Karpas-422 (cell line): ENCODE measurements at places on chromosomes 7 and 10. TPM values are rescaled to one million over a fixed set of nuclear protein-coding genes. Genes with fewer than 3 reads are reported as not detected.

Gene LRRC18
- 3.4 TPM in 1 of 2 replicates, not detected in the other for total RNA-seq

Gene PON3
- not detected in 2 replicates for total RNA-seq

Gene WDFY4
- total RNA-seq, result 144 and 181 TPM in 2 replicates

Gene MOGAT3
- not detected in 2 replicates for total RNA-seq

DNA sequence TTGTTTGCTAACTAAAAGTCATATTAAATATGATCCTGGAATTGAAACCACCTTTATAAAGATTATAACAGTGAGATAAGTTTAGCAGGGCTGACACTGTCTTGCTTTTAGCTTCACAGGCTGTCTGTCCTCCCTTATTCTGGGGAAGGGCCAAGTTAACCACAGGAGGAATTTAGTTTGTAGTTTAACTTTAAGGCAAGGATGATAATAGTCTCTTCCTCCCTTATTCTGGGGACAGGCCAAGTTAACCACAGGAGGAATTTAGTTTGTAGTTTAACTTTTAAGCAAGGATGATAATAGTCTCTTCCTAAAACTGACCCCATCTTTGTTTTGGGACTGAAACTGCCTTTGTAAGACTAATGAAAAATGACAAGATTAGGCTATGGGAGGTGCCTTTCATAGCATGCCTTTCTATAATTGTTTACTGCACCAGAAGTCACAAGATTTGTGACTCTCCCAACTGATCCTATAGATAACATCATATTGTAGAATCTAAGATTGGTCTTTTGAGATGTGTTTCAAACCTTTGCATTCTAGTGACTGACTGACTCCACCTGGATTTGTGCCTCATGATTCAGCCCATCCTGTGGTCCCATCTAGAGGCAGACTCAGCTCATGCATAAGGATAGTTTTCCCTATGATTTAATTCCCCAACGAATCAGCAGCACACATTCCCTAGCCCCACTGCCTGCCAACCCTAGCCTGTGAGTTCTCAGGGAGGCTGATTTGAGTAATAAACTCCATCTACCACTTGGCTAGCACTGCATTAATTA, 212.0 kb downstream of the MAGI2 start:
- DNase-seq, result no peak
- H3K27ac ChIP-seq, result no peak overlapping the region
- no peak overlapping the region for H3K4me3 ChIP-seq

DNA sequence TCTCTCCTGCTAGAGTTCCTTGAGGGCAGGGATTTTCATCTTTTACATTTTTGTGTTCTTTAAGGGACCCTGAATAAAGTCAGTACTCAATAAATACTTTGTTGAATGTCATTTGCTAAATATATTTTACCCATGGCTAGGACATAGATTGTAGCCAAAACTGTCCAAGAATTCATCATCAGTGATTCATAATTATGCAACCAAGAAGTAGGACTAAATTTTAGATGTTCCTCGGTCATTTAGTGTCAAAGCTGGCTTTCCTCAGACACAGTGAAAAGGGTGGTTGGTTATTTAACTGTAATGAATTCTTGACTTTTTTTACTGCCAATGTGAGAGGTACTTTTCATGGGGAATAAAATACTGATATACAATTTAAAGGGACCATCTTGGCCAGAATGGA, 3.3 kb downstream of the NUDT13 start:
- no peak overlapping the region for H3K27ac ChIP-seq
- H3K4me1 ChIP-seq, result peaks cover 16% of the 10 kb centered on the region
- no peaks in the 10 kb centered on the region for H3K27me3 ChIP-seq
- H3K4me3 ChIP-seq, result no peak overlapping the region
- DNase-seq, result no peak
- 0 out of 2 replicates have a peak, but pooled peaks cover 5% of the 10 kb centered on the region for H3K36me3 ChIP-seq

DNA sequence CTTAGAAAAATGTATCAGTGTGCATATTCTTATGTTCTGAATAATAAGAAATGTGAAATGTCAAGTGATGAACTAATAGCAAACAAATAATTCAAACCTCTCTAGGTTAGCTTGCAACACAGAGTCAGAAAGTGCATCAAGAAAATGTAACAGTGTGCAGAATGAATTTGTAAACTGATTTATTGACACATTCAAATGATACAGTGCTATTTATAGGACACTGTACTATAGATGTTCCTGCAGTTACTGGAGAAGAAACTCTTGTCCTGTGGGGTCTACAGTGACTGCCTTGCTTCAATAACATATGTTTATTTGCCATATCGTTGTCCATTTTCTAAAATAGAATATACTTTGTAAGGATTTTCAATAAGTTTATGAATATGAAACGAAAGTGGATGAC, 639.0 kb downstream of the CNTNAP2 start:
- DNase-seq, result no peak
- H3K27me3 ChIP-seq, result no peaks in the 10 kb centered on the region
- H3K4me1 ChIP-seq, result no peaks in the 10 kb centered on the region
- H3K27ac ChIP-seq, result no peak overlapping the region
- H3K36me3 ChIP-seq, result no peaks in the 10 kb centered on the region

GRCh38 chr10:132197271-132198067, 10.7 kb downstream of the DPYSL4 start:
- H3K27ac ChIP-seq, result no peak overlapping the region
- H3K4me3 ChIP-seq, result no peak overlapping the region
- DNase-seq, result no peak

GRCh38 chr7:3180604-3181003, 120.4 kb upstream of the SDK1 start:
- no peaks in the 10 kb centered on the region for H3K4me1 ChIP-seq
- H3K27me3 ChIP-seq, result no peaks in the 10 kb centered on the region
- no peak overlapping the region for H3K4me3 ChIP-seq
- no peak overlapping the region for H3K27ac ChIP-seq

DNA sequence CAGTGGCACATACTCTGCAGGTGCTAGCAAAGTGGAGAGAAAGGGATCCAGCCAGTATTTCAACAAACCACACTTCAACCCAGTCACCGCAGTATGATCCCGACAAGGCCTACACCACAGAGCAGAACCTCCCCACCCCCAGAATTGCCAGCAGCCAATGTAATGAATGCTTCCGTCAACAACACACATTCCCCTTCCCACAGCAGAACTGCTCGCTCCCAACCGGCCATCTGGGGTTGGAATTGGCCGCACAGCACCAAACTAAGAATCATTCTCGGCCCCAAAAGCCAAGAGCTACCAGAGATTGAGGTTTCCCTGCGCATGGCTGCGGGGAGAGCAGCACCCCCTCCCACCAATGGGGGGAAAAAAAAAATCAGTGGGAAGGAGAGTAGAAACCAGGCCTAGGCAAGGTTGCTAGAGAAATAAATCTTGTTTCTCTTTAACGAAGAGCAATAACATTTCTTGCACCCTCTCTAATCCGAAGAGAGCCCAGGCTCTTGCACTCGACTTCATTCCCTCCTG, 1.1 kb downstream of the WASL start:
- H3K4me3 ChIP-seq, result peak overlapping the region; percentile 82
- H3K27me3 ChIP-seq, result no peaks in the 10 kb centered on the region
- DNase-seq, result peak; percentile 50
- H3K27ac ChIP-seq, result peak overlapping the region; percentile 66; the same call in 1 of the 2 replicates
- peaks cover 37% of the 10 kb centered on the region for H3K4me1 ChIP-seq

- H3K36me3 ChIP-seq, result no peaks in the 10 kb centered on the region
- no peaks in the 10 kb centered on the region for H3K27me3 ChIP-seq
- DNase-seq, result no peak
- no peak overlapping the region for H3K4me3 ChIP-seq
- H3K27ac ChIP-seq, result no peak overlapping the region
- H3K4me1 ChIP-seq, result no peaks in the 10 kb centered on the region
These were observed 521.6 kb upstream of the SORCS1 start for GRCh38 chr10:107686095-107686494.
